CD4-positive, CD25-positive, alpha-beta regulatory T cell (primary cell): ENCODE measurements at places on chromosomes 6 and 20. TPM values are rescaled to one million over a fixed set of nuclear protein-coding genes. Genes with fewer than 3 reads are reported as not detected.
A peak's percentile ranks its signal among the peaks of the same experiment; 100 is the strongest.

The FKBP1C gene
- 1.2 TPM for total RNA-seq

The KCNK17 gene
- total RNA-seq: not detected

- no peaks in the 10 kb centered on the region for H3K4me1 ChIP-seq
- no peaks in the 10 kb centered on the region for H3K36me3 ChIP-seq
- H3K4me3 ChIP-seq: no peak overlapping the region
- DNase-seq: no peak
Observed at GRCh38 chr20:59095140-59095539, 52.6 kb upstream of the PRELID3B start.

DNA sequence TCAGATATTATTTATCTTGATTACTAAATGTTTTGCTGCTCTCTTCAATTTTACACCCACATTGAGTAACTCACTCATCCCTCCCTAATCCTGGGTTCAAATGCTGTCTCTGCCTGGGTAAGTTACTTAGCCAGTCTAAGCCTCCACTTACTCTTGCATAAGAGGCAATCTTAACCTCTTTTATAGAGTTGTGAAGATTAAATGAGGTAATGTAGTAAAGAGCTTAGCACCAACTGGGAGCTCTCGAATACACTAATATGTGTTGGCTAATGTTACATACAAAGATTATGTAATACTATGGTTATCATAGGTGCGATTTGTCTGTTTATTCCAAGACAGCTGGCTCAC is 134.4 kb upstream of the STMND1 start:
- no peaks in the 10 kb centered on the region for H3K36me3 ChIP-seq
- H3K27ac ChIP-seq: no peak overlapping the region

DNA sequence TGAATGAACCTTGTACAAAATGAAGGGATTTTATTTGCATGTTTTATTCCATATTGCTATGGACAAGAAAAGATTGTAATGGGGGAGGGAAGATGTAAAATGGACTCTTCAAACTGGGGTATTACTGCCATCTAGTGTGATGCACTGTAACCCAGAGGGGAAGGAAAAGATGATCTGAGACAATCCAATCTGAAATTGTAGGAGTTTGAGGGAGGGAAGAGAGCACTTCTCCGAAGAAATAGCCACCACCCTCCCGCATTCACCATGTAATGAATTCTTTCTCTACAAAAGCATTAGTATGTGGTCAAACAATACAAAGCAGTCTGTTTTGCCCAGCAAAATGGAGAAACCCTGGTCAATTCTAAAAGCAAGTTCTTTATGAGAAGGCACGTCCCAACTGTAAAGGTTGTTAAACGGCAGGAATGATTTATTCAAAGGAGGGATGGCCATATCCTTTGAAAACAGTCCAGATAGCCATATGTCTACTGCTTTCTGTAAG is 679.5 kb upstream of the NRSN1 start:
- H3K36me3 ChIP-seq: no peaks in the 10 kb centered on the region
- DNase-seq: no peak
- H3K4me1 ChIP-seq: no peaks in the 10 kb centered on the region

The CCNC gene
- total RNA-seq: 32.3 TPM

GRCh38 chr6:122696853-122697252 is 82.7 kb upstream of the FABP7 start:
- H3K27me3 ChIP-seq: no peaks in the 10 kb centered on the region
- no peaks in the 10 kb centered on the region for H3K4me1 ChIP-seq
- H3K36me3 ChIP-seq: no peaks in the 10 kb centered on the region
- no peak overlapping the region for H3K4me3 ChIP-seq
- DNase-seq: no peak

- peaks cover 59% of the 10 kb centered on the region for H3K4me1 ChIP-seq
- H3K4me3 ChIP-seq: peak overlapping the region; percentile 95
- H3K36me3 ChIP-seq: peaks cover 20% of the 10 kb centered on the region
- no peaks in the 10 kb centered on the region for H3K27me3 ChIP-seq
- DNase-seq: peak; percentile 19
Observed at GRCh38 chr20:58310291-58310782, 822 bp downstream of the RAB22A start.
